CD4-positive, alpha-beta T cell treated with Interleukin-10 for 1 hour (primary cell): ENCODE measurements at places on chromosomes 13 and 19.

DNA sequence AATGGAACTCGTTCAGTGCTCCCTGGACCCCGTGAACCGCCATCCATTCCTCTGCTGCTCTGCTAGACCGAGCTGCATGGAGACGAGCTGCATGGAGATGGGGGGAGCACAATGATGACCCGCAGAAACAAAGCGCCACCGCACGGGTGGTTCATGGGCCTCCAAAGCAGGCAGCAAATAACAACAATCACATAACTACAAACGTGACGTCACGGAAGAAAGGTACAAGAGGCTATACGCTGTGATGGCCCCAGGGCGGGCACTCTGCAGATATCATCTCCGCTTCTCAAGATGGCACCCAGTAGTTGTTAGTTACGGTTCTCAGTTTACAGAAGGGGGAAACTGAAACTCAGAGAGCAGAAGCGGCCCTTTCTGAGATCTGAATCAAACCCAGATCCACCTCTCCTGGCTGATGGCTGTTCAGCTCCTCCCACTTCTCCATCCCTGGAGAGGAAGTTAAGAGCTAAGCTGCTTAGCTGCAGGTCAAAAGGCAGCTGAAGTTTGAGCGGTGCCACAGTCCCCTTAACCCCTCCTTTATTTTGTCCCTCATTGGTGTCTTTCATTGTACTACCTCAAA lies 1.7 kb downstream of the ATP13A1 start:
- peak; percentile 70 for DNase-seq

GRCh38 chr13:52974711-52975110 lies 53.9 kb upstream of the OLFM4 start:
- no peak for DNase-seq

- no peak for DNase-seq
Observed at GRCh38 chr19:30325676-30326392, 46.4 kb upstream of the ZNF536 start.

DNA sequence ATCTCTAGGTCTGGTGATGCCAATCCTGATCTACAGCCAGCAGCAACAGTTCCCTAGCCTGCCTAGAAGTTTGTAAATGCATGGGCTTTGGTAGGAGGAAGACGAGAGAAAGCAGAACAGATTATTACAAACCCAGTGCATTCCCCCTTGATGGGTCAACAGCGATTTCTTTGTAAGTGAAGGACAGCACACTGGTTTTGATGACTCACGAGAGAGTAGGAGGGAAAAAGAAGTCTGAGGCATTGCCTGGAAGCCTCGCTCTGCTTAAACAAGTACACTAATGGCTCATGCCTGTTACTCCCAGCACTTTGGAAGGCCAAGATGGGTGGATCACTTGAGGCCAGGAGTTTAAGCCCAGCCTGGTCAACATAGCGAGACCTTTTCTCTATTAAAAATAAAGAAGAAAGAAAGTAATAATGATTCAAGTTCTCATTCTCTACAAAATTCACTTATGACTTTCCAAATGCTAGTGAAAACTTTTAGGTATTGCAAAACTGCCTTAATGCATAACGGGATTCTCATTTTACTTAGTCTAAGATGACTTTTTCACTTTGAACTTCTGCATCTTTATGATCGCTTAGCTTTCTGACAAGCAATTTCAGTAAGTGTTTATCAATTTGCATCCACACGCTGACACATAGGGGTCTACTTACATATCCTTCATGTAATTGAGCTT lies 47.7 kb upstream of the USPL1 start:
- DNase-seq = no peak

GRCh38 chr13:40910324-40911050 lies 108.6 kb downstream of the ELF1 start:
- no peak for DNase-seq
